Activated naive CD8-positive, alpha-beta T cell treated with anti-CD3 and anti-CD28 coated beads, Interleukin-2, amount 10 ng/mL, durations not matched to agents 7 days and 5 days (primary cell): ENCODE measurements at places on chromosomes 4 and X.

- no peak for DNase-seq
These were observed 364.8 kb downstream of the SMARCA1 start for GRCh38 chrX:129158505-129158904.

GRCh38 chr4:184274286-184274951, 56.7 kb upstream of the ENPP6 start:
- no peak for DNase-seq

DNA sequence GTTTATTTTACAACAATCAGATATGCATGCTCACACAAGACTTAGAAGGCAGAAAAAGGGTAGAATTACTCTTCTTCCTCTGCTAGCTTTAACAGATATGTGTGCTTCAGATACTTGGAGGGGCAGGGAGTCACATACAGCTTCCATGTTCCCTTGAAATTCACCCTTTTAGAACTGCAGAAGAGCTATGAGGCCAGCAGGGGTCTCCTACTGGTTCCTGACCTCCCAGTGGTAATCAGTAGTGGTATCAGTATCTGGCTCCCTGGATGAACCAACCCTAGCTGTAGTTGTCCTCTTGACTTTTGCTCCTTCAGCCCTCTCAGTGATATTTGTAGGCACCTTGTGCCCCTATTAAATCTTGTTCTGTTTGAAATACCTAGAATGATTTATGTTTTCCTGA, 81.5 kb downstream of the RCHY1 start:
- no peak for DNase-seq

GRCh38 chr4:155921597-155921996, 18.1 kb downstream of the TDO2 start:
- no peak for DNase-seq

- DNase-seq = no peak
These were observed 114.7 kb downstream of the SLC4A4 start for GRCh38 chr4:71453531-71453930.

DNA sequence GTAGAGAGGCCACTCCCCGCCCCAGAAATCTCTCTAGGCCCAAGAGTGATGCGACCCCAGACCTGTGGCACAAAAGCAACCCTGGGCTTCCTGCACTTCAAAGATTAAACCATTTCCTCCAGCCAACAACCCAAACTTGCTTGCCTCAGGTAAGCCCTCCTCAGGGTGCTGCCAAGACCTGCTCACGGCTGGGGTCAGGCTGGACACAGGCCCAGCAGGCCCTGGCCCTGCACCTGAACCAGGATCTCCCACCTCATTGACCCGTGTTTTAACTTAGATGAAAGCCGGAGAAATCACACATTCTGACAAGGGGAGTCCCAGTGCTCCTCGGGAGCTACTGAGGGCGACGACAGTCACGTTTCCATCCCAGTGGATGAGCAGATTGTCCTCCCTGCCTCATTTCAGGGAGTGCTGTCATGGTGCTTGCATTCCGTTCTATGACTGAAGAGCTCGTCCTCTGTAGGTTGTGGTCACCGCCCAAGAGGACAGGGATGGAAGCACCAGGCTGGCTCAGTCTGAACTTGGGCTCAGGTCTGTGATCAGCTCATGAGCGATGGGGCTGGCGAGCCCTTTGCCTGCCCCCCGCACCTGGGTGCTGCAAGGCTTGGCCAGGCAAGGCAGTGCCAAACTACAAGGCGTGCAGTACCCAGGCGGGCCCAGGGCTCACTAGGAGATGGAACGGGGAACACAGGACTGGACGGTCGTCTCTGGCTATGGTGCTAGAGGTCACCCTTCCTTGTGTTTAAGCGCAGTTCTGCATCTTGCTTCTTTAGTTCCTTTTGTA, 25.9 kb downstream of the WDR1 start:
- DNase-seq = no peak

- DNase-seq = no peak
These were observed 849.3 kb upstream of the PCDH10 start for GRCh38 chr4:132299841-132300240.

- DNase-seq = no peak
These were observed 36.9 kb upstream of the GDPD2 start for GRCh38 chrX:70386235-70386634.

DNA sequence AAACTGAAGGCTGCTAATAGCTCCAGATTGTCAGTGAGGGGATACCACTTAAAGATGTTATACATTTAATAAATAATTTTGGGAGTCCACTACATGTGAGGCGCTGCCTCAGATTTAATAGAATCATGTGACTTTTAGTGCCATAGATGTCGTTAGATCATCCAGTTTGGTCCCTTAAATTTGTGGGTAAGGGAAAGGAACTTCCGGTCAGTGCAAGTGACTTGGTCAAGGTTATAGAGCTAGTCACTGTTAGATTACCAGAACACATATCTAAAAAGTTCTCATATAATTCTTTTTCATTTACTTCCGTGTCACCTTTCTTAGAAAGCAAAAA, 529 bp upstream of the UBA6 start:
- no peak for DNase-seq

DNA sequence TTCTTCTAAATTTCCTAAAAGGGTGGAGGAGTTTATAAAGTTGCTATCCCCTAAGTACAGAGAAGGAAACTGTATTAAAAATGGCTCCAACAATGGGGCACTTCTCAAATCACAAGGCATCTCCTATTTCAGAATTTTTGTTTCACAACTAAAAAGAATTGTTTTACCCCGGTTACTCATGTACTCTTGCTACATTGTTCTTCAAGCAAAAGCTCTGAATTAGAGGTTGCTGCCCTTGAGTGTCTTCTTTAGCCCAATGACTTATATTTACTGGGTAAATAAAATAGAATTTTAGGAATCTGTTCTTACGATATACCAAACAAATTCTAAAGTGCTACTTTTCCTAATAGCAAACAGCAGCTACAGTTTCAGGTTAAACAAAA, 67.5 kb downstream of the PPEF2 start:
- no peak for DNase-seq

GRCh38 chrX:138877746-138878145, 166.2 kb upstream of the FGF13 start:
- no peak for DNase-seq

DNA sequence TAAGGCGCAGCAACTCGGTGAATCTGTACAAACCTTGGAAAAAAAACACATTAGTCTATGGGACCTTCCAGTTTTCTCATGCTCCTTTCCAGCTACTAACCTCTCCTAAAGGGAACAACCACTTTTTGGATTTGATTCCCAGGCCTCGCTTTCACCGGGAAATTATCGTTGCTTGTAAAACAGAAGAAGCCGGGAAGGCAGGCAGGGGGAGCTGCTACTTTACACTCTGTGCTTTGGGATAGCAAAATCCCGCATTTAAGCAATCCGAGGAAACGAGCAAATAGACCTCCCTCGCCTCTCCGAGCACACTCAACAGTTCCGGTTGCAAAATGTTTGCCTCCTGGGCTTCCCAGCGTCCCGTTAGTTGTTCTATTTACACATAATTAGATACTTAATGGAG, 1.2 kb downstream of the CD38 start:
- DNase-seq = no peak

DNA sequence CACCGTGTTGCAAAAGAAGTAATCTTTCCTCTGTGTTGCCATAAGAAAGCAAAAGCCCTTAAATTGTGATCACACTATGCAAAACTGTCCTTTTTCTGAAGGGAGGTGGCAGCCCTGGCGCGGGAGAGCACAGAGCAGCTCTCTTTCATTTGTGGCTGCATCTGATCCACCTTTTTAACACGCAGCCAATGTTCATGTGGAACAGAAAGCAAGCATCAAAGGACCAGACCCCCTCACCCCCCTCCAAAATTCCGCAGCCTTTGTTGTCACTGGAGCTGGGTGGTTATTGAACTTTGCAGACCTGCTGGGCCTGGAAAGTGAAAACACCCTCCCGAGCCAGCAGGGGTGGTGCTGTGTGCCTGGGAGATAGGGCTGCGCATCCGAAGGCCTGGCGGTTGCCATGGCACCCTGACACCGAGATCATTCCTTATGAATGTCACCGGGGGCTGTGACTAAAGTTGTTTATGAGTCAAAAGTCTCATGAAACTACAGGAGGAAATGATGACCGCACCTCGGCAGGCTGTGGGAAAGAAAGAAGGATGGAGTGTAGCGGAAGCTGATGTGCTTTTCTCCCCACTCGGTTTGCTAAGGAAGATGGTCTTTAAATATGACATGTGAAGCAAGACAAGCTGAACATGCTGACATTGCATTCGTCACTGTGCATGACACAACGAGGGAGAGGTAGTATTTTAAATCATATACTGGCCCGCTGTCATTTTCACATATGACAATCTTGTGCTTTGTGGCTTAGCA, 367.4 kb downstream of the UNC5C start:
- DNase-seq = no peak

DNA sequence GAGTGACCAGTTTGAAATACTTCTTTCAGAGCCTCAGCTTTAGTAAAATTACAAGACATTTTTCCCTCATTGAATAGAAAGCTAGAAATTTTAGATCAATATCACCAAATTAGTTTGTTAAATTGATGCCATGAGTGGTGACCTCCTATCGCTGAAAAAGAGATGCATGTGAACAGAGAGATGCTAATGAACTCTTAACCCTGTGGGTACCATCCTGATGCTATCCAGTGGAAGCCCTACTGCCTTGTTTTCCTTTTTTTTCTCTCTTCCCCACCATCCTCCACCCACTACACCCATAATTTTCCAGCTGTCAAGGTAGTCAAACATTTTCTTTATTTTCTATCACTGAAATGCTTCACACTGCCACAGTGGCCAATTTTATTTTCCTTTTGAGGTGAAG, 61.9 kb downstream of the PPEF1 start:
- DNase-seq = no peak

GRCh38 chr4:119233750-119234149, 21.2 kb downstream of the USP53 start:
- DNase-seq = no peak

- DNase-seq = no peak
These were observed 12.4 kb upstream of the EOLA2 start for GRCh38 chrX:149950681-149951080.

DNA sequence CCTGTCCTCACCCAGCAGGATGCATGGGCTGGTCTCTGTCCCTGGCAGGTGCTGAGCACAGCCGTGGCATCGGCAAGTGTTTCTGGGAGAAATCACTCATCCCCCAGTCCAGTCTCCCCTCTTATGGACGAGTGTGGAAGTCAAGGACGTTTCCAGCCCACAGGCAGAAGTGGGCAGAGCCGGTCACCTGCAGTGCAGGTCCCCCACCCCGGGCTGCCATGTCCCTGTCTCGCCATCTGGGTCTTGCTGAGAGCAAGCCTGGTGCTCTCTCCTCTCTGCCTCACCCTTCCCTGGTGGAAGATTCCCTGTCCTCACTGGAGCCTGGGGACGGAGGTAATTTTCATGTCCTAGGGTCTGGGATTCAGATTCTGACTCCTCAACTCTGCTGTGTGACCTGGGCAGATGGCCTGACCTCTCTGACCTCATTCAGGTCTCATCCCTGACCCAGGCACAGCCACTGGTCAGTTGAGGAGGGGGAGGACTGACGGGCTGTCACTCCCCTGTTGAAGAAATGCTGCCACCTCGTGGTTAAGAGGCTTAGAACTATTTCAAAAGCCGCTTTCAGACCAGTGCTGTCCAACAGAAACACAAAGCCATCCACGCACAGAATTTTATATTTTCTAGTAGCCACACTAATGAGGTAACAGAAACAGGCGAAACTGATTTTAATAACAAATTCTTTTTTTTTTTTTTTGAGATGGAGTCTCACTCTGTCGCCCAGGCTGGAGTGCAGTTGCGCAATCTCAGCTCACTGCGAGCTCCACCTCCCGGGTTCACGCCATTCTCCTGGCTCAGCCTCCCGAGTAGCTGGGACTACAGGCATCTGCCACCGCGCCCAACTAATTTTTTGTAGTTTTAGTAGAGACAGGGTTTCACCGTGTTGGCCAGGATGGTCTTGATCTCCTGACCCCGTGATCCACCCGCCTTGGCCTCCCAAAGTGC, 1.8 kb downstream of the CPZ start:
- no peak for DNase-seq

GRCh38 chr4:156998500-156999174, 27.0 kb upstream of the PDGFC start:
- DNase-seq = no peak

DNA sequence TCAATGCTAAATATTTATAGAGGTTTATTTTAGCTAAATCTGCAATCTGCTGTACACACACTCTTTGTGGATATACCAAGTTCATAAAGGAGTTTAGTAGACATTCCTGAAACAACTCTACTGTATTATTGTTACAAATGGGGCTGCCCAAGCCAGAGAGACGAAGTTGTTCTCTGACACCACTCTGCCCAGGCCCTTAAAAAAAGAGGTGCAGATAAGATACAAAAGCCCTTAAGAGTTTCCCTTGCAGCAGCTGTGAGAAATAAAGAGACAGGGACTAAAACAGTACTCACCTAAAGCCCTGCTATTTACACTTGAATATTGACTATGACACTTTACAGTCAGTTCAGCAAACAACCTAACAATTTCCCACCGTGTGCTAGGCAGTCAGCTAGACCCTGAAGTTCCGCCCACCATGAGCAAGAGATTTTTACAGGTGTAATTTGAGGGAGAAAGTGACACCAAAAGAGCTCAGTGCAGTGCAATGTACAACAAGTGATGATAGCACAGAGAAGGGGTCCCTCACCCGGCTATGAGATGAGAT, 191.7 kb downstream of the PRDM5 start:
- no peak for DNase-seq

GRCh38 chr4:185513489-185514181, 21.7 kb downstream of the PDLIM3 start:
- DNase-seq = no peak

- DNase-seq = no peak
These were observed 188.6 kb upstream of the IL15 start for GRCh38 chr4:141447761-141448160.

DNA sequence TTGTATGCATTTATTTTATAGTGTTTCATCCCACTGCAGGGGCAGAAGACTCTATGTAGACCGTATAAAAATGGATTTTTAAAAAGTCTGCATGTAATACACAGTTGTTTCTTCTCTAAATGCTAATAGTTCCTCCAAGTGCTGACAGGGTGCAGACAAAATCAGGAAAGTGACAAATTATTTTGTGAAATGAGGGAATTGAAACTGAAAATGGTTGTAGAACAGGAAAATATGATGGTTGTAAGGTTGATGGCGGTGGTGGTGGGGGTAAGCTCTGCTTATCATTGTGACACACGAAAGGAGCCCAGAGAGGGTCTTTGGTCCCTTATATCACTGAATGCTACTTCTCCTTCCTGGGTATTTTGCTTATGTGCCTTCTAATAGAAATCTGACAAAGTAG, 4.3 kb downstream of the IL15 start:
- no peak for DNase-seq
